CD4-positive, alpha-beta T cell treated with Interleukin-4 for 4 hours (primary cell): ENCODE measurements at places on chromosomes 3 and 15.

GRCh38 chr15:60844511-60845174 is 365.7 kb upstream of the ICE2 start:
- peak; percentile 89 for DNase-seq

- no peak for DNase-seq
Observed at GRCh38 chr3:121621491-121621890, 28.3 kb downstream of the FBXO40 start.

DNA sequence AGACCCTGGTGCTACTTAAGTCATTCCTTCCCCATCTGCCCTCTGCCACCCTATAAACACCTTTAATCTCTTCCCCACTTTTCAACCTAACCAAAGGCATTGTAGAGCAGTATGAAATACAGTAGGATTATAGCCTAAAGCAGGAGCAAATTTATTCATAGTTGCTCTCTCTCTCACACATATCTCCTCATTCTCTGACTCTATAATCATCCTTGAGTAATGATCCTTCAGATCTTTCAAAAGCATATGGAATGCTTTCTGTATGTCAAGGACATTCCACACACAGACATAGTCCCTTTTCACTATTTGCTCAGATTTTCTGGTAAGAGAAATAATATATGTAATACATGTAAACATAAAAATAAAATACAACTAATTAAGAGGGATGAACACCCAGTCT is 54.1 kb downstream of the TRPC1 start:
- DNase-seq, result no peak

GRCh38 chr3:18847583-18848197 is 300.6 kb upstream of the KCNH8 start:
- DNase-seq, result peak; percentile 8

DNA sequence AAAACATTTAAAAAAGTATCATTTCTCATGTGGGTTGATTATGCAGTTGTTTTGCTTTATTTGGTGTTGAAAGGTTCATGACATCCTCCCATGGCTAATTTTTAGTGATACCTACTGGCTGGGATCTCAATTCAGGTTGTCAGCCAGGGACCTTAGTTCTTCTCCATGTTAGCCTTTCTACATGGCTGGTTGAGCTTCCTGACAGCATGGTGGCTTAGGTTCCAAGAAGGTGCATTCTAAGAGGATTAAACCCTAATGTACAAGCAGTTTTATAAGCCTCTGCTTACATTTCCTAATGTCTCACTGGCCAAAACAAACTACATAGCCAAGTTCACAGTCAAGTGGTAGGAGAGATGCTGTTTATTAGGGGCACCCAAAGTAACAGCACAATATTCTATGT is 9.4 kb upstream of the TM6SF1 start:
- DNase-seq, result no peak

- no peak for DNase-seq
Observed at GRCh38 chr15:92681141-92681631, 25.6 kb upstream of the FAM174B start.

GRCh38 chr3:11835028-11835639 is 11.6 kb downstream of the TAMM41 start:
- peak; percentile 32 for DNase-seq

DNA sequence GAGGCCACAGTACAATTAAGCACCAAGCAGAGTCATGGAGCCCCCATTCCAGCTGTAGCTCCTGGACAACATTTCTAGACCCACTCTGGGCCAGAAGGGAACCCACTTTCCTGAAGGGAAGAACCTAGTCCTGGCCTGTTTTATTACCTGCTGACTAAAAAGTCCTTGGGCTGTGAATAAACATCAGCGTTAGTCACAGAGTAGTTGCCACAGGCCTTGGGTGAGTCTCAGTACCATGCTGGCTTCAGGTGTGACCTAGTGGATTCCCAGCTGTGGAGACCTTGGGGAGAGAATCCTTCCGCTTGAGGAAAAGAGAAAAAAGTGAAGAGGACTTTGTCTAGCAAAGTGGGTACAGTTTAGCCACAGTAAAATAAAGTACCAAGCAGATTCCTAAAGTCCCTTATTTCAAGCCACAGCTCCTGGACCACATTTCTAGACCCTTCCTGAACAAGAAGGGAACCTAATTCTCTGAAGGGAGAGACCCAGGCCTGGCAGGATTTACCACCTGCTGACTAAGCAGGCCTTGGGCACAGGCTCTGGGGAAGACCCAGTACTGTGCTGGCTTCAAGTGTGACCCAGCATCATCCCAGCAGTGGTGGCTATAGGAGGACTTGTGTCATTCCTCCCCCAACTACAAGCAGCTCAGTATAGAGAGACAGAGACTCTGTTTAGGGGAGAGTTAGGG is 118.3 kb upstream of the KCNH8 start:
- no peak for DNase-seq

- peak; percentile 32 for DNase-seq
Observed at GRCh38 chr3:126472277-126473006, 3.2 kb downstream of the ZXDC start.

DNA sequence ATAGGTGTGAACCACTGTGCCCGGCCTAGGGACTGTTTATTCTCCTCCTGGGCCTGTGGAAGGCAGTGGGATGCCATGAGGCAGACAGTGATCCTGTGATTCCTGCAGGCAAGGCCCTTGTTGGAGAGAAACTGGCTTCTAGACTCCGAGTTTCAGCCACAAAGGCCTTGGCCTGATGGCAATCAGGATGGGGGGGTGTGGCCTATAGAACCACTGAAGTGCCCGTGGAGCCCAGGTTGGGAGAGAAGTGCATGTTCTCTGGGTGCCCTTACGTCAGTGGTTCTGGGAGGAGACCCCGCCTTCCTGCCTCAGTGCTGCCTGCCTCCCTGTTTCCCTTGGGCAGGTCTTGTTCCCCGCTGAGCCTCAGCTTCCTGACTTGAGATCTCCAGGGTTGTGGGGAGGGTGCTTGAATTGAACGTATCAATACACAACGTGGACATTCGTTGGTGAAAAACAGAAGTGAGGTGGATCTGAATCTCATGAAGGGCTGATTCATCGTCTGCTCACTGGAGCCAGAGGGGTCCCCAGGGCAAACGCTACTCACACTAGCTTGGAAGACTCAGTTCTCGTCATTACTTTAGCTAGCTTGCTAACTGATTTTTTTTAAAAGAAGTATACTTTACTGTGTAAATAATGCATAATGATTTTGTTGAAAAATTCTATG is 31.8 kb downstream of the IRAK2 start:
- no peak for DNase-seq

DNA sequence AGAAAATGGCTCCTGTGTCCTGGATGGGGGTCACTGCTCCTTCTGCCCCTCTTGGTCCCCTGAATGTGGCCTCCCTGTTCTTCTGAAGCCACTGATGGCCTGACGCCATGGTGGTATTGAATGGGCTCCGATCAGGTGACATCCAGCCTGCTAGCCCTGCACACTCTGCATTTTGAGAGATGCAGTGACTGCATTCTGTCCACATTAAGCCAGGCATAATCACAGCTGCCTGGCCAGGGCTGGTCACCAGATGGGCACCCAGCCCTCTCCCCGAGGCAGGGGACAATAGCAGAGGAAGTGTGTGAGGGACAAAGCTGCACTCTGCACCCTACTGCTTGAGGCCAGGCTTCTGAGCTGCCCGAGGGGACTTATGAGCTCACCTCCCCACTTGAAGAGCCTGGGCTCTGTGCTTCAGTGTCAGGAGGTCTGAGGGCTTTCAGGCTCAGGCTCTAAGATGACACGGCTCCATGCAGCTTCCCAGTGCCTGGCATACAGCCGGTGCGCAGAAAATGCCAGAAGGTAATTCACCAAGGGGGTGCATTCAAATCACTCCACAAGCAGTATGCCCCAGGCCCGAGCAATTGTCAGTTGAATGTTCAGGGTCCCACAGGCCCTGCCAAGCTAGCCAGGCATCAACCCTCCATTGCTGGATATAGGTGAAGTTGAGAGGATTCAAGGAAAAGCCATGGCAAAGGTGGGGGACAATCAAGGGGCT is 56.8 kb downstream of the WNT7A start:
- no peak for DNase-seq

DNA sequence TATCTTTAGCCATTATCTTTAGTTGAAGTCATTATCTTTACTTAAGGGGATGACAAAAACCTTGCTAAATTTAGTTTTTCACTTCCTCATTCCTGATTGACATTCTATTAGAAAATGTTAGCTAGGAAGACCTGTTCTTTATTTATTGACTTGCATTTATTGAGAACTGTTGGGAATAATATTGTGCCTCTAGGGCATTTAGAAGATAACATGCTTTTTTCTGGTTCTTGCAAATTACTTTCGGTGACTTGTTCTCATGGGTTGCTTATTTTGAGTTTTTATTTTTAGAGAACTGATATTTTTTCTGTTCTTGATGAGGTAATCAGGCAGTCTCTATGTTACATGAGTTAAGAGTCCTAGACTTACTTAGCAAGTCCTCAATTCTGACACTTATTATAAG is 48.3 kb upstream of the CTDSPL start:
- DNase-seq, result no peak

DNA sequence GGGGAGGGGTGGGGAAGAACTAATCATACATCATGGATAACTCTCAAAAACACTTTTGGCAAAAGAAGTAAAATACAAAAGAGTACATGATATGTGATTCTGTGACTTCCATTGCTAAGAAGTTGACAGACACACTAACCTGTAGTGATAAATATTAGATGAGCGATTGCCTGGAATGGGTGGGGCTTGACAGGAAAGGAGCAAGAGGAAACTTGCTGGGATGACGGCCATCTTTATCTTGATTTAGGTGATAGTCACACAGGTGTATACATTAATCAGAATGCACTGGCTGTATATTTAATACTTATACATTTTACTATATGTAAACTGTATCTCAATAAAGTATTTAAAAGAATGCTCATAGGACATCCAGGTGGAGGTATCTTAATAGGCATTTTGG is 13.1 kb downstream of the PARL start:
- DNase-seq, result no peak

GRCh38 chr3:177431525-177432176 is 234.4 kb upstream of the TBL1XR1 start:
- DNase-seq, result no peak

- no peak for DNase-seq
Observed at GRCh38 chr3:64095802-64096201, 72.5 kb upstream of the PSMD6 start.

DNA sequence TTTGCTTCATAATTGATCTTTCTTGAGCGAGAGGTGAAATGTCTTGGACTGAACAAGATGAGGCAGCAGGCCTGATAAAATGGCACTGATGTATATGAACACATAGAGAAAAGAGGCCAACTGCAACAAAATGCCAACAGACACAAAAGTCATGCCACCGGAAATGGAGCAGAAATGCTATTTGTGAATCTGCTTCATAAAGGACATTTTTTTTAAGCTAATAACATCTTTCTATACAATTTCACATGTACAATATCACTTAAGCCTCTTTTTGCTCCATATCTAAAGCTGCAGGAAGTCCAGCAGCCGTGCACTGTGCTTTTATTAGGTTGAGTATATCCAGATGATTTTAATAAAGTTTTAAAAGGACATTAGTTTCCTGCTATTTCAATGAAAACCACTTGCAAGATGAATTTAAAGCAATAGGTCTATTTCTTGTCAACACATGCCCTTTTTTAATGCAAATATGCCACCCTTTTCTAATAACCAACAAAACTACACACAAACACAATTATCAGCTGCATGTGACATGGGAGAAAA is 169.2 kb upstream of the ADAMTS9 start:
- no peak for DNase-seq

DNA sequence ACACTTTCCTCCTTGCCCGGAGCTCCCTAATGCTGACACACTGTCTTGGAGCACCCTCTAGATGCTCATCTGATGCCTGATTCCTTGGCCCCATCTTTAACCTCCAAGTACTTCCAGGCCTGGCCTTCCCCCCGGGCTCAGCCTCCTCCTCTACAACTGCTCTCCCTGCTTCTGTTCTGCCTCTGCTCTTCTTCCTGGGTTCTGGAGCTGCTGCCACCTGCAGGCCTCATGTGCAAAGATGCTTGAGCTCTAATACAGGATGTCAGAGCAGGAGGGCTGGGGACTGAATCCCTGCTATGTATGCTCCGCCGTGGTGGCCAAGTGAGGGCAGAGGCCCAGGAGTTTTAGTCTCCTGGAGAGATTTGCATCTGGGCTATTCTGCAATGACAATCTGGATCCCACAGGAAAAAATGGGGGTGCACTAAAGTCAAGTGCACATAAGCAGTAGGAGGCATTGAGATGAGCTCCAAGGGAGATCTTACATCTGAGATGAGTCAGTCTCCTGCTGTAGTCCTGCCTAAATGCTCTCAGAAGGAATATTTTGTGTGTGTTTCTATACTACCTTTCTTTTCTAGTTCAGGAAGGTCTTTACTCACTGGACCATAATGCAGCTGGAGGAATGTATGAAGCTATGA is 296.3 kb downstream of the UACA start:
- DNase-seq, result peak; percentile 33

- DNase-seq, result no peak
Observed at GRCh38 chr3:72708441-72708840, 139.8 kb downstream of the SHQ1 start.

- DNase-seq, result no peak
Observed at GRCh38 chr15:46682969-46683791, 1034.1 kb upstream of the SEMA6D start.

- peak; percentile 87 for DNase-seq
Observed at GRCh38 chr3:50246517-50246954, 10.5 kb downstream of the GNAI2 start.
